ENCODE measurements at places on chromosomes 12 and 14. TPM values are rescaled to one million over a fixed set of nuclear protein-coding genes. Genes with fewer than 3 reads are reported as not detected.

Gene CCDC198
- not detected for total RNA-seq

Gene NPFF
- total RNA-seq, result not detected

Gene A2ML1
- not detected for total RNA-seq

Gene SMARCD1
- total RNA-seq, result 62.9 TPM

Gene INSM2
- not detected for total RNA-seq

Gene RNF31
- total RNA-seq, result 38.4 TPM
